ENCODE measurements at places on chromosomes 16 and 17.

DNA sequence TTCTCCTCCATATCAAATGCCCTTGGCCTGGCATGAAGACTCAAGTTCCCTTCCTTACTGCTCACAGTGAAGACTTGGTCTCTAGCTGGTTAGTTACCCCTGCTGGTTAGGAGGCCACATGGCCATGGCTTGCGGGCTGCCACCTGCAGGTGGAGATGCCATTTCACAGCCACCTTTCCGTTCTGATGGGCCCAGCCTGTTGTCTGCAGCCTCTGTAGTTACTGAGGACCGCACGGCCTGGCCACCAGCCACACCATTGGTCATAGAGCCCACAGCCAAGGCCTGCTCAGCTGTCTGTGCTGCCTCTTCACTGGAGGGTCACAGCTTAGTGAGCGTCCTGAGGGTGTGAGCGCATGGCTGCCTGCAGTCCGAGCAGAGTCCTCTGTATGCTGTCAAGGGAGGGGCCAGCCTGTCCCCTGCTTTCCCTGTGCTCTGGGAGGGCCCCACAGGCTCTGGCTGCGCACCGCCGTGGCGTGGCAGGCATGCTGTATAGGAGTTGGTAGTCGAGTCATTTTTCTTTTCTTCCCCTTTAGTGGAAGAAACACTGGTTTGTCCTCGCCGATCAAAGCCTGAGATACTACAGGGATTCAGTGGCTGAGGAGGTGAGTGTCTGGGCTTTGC is 59.2 kb downstream of the PLD6 start:
- DNase-seq = no peak

- DNase-seq = peak; percentile 85
These were observed 29.9 kb downstream of the YPEL2 start for GRCh38 chr17:59361386-59361785.

- DNase-seq = no peak
These were observed 32.8 kb upstream of the MNT start for GRCh38 chr17:2433696-2434095.

DNA sequence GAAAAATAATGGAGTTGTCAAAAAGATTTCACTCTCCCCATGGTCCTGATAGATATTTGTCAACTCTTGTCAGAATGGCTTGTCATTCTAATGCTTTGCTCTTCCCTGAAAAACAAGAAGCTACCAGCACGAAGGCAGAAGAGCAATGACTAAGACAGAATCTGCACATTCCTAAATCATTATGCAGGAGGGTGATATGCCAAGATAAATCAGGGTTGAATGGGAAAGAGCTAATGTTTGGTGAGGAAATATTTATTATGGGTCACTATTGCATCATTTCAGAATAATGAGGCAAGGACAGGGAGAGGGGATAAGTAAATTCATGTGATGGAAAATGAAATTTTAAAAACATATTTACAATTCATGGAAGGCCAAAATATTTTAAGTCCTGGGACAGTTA is 297.5 kb upstream of the XYLT1 start:
- peak; percentile 83 for DNase-seq

DNA sequence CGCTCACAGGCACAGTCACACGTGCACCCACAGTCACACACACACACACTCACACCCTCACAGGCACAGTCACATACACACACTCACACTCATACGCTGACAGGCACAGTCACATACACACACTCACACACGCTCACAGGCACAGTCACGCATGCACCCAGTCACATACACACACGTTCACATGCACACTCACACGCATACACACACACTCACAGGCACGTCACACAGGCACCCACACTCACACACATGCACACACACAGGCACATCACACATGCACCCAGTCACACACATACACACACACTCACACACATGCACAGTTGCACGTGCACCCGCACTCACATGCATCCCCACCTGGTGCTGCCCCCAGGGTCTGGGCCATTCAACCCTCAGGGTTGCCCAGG is 46.1 kb upstream of the CBFA2T3 start:
- no peak for DNase-seq

GRCh38 chr17:36024106-36024869 is 6.5 kb upstream of the CCL23 start:
- no peak for DNase-seq

DNA sequence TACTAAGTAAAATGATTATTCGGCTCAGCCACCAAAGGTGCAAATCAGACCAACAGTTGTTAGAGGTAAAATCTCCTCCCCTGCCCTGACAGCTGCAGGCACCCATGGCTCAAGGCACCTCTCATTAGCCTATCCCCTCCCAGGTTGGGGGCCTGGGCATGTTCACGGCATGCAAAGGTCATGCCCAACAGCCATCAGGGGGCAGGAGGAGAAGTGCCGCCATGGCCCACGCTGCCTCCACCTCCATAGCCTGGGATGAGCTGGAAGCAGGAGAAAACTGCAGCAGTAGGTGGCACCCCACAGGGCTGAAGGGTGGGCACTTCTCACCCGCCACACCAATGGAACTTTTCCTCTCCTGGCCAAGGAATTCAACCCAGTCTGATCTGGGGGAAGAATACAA is 146.4 kb upstream of the COX10 start:
- DNase-seq = no peak

- no peak for DNase-seq
These were observed 3.9 kb upstream of the KRT15 start for GRCh38 chr17:41522301-41523224.

- DNase-seq = no peak
These were observed 12.2 kb downstream of the PRKCB start for GRCh38 chr16:23847948-23848347.

DNA sequence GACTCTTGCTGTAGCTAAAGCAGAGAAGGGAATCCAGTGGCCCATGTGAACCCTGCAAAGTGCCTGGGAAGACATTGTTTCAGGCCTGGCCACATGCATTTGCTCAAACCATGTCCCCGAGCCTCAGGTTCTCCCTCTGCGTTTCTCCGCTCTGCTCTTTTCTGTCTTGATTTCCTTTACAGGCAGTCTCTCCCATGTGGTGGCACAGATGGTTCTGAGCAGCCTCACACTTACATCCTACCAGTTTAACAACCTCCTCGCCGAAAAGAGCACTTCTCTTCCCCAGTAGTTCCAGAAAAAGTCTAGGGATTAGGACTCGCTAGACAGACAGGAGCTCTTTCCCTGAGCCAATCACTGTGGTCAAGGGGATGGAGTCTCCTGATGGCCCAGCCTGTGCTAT is 28.3 kb upstream of the MYH10 start:
- no peak for DNase-seq

DNA sequence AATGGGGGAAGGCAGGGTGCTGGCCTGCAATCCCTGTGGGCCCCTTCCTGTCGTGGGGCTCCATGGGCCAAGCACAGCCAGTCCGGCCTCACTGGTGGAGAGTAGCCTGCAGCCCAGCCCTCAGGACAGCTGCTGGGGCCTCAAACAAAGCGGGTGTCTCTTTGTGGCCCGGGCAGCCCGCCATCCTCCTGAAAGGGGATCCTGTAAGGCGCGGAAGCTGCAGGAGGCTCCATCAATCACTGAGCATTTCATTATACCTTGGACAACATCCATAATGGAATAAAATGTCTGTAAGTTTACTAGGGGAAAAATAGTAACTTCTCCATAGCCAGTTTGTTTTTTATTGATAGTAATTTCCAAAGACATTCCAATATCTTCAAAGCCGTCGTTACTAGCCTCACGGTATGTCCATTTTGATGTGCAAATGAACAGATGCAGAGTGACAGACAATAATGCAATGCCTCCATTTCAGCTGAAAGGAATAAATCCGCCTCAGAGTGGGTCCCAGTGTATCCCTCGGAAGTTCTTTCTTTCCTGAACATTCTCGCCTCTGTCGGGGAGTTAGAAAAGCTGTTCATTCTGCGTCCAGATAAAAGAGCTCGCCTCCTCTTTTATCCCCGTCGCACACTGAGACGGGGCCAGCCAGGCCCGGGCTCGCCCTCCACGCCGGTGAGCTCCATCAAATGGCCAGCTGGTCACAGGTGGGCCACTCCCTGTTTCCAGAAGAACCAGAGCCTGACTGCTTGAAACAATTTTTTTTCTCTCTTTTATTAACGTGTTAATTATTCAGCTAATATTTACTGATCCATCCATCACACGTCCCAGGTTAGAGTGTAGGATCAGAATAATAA is 14.4 kb downstream of the WSCD1 start:
- DNase-seq = peak; percentile 39

- DNase-seq = no peak
These were observed 50.0 kb downstream of the SHISA9 start for GRCh38 chr16:12951392-12951791.

GRCh38 chr17:27602721-27603420 is 28.1 kb upstream of the LGALS9 start:
- DNase-seq = no peak

GRCh38 chr16:54504372-54504771 is 217.8 kb upstream of the IRX3 start:
- DNase-seq = no peak

DNA sequence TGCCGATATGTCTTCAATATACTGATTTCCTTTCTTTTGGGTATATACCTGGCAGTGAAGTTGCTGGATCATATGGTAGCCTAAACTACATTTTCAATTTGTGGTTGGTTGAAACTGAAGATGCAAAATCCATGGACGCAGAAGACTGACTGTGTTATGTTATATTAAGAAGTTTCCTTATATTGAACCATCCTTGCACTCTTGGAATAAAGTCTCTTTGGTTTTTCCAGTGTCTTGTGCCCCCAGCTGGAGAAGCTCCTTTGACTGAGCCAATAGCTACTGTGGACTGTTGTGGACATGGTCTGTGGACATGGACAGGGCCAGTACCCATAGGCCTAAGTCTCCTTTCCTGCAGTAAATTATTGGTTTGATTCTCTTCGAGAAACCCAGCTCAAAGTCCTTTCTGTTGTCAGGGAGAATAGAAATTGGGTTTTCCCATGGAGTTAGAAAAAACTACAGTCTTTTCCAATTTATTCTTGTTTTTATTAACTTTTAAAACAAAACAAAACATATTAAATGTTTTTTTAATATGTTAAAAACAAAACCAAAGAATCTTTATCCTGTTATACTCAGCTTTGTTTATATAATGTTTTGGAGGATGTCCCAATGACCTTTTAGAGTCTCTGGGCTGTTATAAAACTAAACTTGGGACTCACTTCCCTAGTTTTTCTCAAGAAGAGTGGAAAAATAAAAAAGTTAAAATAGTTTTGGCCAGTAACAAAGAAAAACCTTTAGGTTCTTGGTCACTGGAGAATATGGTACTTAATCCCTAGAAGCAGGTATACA is 15.2 kb upstream of the IL34 start:
- DNase-seq = no peak

DNA sequence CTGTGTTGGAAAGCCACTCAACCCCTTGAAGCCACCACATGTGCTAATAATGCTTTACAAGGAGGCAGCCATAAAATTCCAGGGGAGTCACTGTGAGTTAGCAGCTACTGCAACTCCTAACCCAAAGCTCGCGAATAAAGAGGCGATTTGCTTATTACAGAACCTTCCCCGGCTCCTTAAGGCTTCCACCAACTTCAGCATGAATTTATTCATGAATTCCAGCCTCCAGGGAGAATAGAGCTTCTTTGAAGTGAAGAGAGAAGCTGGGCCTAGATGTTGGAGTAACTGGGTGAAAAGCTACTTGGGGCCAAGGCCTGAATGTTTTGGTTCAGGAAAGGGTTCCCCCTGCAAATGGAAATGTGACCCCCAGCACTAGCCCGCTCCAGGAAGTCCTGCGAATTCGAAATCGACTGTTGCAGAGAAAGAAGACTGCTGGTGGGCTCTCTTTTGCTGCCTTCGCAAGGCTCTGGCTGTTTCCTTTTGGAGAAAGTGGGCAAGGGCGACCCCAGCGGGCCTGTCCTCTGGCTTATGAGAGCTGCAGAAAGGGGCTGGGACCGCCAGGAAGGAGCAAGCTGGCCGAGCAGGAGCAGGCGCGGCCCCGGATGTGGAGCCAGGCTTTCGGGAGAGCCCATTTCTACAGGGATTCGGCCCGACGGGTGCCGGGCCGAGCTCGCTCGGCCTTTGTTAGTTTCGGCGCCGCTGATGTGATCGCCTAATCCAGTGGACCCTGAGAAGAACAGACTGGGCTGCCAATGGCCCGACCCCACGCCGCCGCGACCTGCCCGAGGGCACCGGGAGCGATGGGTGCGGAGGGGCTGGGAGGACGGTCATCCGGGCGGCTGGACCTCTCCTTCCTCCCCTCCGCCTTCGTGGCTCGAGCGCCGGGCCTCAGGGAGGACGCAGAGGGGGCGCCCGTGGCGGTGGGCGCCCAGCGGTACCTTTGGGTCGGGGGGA is 7.6 kb downstream of the CBX8 start:
- DNase-seq = no peak

DNA sequence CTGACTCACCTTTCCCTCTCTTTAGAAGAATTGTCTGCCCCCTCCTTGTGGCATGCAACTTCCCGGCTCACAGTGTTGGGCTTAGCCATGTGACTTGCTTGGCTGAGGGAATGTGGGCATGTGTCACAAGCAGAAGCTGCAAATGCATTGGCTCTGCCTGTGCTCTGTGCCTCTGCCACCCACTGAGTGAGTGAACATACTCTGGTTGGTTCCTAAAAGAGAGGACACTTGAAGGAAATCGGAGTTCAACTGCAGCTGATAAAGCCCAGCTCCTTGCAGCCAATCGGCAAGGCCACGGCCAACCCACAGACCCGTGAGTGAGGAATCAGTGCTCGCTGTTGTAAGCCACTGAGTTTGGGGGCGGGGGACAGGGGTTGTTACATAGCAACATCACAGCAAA is 10.9 kb upstream of the GINS2 start:
- peak; percentile 31 for DNase-seq

- DNase-seq = no peak
These were observed 11.1 kb downstream of the CBFA2T3 start for GRCh38 chr16:88965826-88966480.

DNA sequence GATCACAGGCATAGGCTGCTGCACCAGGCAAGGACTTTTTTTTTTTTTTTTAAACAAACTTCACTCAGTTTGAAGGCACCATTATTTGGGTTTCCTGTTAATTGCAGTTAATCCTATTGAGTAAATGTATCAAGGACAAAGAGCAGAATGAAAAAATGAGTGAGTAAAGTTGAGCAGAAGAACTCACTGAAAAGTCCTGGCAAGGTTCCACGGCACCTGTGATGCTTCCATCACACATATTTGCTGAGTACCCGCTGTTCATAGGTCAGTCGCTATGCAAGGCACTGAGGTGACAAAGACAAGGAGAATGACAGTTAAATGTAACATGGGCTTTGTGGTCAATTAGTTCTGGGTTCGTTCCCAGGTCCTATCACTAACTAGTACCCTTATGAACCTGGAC is 670.0 kb downstream of the MAF start:
- DNase-seq = no peak

DNA sequence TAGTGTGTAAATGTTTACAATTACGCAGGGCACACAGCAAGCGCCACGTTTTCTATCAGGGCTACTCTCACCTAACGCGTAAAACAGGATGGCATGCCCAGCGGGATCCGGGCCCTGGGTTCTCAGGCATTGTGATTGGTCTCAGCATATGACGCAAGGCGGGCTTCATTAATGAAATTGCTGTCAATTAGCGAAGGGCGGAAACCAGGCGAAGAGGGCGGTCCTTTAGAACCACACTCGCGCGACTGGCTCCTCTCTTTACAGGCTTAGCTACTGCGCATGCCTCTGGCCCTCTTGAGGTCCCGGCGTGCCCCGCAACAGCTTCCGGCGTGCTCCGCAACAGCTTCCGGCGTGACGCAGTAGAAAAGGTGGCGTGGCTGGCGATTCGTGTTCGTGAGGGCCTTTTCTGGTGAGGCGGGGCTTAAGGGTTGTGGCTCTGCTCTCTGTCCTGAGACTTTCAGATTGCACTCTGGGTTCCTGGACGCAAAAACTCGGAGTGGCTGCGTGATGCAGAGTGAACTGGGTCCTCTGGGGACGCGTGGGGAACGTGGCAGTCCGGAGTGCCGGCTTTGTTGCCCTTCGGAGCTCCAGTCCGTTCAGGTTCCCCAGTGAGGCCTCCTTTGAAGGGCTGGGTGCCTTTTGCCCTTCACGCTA is 9.2 kb downstream of the OR2C1 start:
- peak; percentile 83 for DNase-seq

GRCh38 chr17:80857756-80858171 is 133.9 kb upstream of the CHMP6 start:
- DNase-seq = no peak

All from skeletal muscle cell (primary cell).